Activated CD4-positive, alpha-beta T cell treated with anti-CD3 and anti-CD28 coated beads, Interleukin-2, Interleukin-6, amounts not matched to agents 100 ng/mL and 50 ng/mL, durations not matched to agents 16 hours and 8 hours (primary cell): ENCODE measurements at places on chromosomes 13 and 19.

DNA sequence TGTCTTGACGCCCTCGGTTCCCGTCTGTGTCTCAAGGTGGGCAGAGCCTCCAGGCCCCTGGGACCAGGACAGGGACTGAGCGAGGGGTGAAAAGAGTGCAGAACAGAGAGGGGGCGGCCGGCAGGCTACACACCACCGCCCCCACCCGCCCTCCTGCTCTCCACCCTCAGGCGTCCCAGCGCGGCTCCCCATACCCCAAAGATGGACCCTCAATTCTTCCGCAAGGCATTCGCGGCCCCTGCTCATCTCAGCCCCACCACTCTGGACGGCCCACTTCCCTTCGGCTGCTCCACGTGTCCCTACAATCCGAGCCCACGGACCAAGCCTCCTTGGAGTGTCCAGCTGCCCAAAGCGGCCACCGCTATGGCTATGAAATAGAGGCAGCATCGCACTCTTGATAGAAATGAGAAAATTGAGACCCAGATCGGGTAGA, 1.8 kb downstream of the KLF16 start:
- no peak for DNase-seq

DNA sequence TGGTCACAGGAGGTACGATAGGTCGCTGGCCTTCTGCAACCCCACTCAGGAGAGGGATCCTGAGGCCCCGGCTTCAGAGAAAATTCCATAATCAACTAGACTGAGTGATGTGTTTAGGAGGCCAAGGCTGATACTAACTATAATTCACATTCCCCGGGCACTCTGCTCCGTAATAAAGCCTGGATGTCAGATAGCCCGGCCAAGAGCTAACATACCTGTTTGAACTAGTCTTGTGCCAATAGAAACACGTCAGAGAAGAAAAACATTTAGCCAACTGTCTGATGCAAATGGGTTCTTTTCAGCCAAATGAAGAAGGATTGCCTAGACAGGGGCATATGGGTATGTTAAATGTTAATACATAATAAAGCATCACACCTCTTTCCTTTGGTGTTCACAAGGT, 204.2 kb downstream of the TSHZ3 start:
- no peak for DNase-seq

DNA sequence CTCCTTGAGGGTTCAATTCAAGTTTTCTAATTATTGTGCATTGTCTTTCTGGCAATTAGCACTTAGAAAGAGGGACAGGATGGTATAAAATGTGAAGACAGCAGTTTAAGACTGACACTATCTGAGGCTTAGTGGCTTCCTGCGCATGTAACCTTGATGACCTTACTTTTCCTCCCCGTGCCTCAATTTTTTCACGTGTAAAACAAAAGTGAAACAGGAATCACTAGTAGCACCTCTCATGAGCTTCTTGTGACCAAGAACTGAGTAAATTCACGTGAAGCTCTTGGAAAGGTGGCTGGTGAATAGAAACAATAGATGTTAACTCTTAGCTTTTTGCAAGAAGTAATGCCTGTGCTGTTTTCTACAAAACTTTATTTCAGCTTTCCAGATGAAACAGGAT, 233.9 kb downstream of the LMO7 start:
- DNase-seq = peak; percentile 35

- DNase-seq = no peak
Measured at GRCh38 chr19:4742723-4743646, 19.3 kb upstream of the DPP9 start.

- peak; percentile 40 for DNase-seq
Measured at GRCh38 chr13:97223711-97224541, 1.8 kb downstream of the MBNL2 start.

GRCh38 chr13:48675247-48675646, 21.5 kb downstream of the CYSLTR2 start:
- DNase-seq = no peak

GRCh38 chr19:47280183-47280797, 5.6 kb downstream of the INAFM1 start:
- DNase-seq = peak; percentile 74

DNA sequence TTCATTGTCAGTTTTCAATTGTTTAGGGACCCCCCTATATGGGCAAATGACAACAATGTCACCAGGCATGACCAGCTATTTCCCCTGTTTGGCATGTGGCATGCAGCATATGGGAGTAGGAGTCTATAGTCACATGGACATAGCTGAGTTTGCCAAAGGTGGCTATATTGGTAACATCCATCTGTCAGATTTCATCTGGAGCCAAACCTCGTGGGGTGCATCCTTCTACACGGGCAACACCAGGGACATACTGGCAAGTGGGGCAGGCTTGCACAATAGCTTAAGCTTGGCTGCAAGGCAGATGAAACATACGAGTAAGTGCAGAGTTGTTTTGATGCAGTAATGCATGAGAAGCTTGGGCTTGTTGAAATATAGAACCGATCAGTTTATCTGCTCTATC, 24.5 kb upstream of the ZNF816 start:
- no peak for DNase-seq

- peak; percentile 42 for DNase-seq
Measured at GRCh38 chr19:8576273-8576993, 809 bp downstream of the MYO1F start.
